Stimulated activated CD4-positive, alpha-beta T cell treated with anti-CD3 and anti-CD28 coated beads, Interleukin-1b, Interleukin-23, amount 100 ng/mL, for 1 hour (primary cell): ENCODE measurements at places on chromosomes 3 and 15.

DNA sequence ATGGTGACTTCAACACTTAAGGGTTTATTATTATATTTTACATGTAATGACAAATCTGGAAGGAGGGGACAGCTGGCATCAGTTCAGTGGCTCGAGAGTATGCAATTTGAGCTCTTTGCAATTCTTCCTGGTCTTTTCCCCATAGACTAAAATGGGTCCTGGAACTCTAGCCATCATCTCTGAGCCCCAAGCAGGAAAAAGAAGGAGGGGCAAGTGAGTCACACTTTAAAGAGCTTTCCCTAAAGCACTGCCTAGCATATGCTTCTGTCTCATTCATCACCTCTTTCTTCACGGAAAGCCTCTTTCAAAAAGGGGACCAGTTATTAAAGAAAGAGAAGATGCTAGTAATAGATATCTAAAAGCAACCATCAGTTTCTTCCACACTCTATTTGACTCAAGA lies 466.3 kb downstream of the ZIC1 start:
- no peak for DNase-seq

DNA sequence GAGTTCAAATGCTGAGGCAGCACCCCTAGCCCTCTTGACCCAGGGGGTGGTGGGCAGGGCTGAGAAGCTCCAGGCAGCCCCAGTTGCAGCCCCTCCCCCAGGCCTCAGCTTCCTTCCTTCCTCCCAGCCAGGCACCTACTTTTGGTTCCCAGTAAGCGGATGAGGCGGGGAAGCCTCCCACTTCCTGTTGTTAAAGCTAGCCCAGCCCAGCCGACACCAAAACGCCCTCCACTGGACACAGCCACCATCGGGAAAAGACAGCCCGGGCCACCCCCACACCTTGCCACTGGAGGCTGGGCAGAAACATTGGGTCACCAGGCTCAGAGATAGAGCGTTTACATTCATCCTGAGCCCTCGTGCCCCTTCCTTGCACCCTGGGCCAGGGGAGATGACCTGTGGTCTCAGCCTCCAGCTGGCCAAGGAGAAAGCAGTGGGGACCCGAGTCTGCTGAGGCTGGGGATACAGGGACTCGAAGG lies 3.5 kb downstream of the DUSP7 start:
- peak; percentile 19 for DNase-seq

GRCh38 chr3:53730576-53730975 lies 115.6 kb downstream of the CHDH start:
- no peak for DNase-seq

GRCh38 chr3:184362668-184363546 lies 1.4 kb downstream of the POLR2H start:
- DNase-seq: peak; percentile 79

- DNase-seq: no peak
Observed at GRCh38 chr3:119937229-119937628, 155.3 kb downstream of the NR1I2 start.

- DNase-seq: no peak
Observed at GRCh38 chr3:98917608-98918007, 16.1 kb upstream of the DCBLD2 start.

GRCh38 chr3:12707449-12707848 lies 43.5 kb upstream of the RAF1 start:
- no peak for DNase-seq

DNA sequence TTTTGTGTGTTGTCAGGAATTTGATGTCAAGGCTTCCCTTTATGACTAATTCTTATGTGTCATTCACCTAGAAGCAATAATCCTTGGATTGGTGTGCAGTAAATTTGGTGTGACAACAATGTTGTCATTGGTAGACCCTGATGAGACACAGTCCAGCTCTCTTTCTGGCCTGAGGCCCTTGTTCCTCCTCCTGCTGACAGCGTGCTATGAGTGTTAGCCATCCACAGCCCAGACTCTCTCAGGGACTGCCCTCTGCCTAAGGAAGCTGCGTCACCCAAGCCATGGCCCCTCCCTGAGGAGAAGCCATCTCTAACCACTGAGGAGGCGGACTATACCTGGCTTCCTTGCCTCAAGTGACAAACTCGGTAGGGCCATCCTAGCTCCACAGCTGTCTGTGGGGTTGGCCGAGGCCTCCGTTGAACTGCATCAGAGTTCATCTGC lies 13.3 kb upstream of the TM4SF1 start:
- DNase-seq: no peak

DNA sequence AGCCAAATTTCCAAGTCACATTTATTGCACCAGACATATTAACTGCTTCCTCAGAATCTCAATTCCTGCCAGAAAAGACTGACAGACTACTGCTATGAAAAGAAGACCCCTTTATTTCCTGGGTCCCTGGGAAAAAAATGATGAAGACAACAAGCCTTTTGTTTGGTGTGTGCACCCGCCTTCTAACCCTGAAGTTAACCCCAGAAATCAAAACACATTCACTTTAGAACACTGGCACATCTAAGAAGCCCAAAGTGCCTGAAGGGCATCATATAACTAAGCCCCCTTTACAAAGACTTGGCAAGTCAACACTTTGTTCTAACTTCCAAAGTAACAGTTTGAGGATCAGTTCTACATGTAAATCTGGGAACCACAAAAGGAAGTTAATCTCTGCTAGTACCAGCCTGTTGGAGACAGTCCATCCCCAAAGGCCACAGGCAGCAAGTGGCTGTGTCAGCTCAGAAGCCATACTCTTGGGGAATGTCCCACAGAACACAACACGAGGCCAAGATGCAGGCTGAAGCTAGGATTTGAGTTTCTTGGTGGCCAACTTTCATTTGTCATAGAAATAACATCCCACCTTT lies 16.3 kb upstream of the ATP1B3 start:
- no peak for DNase-seq

- DNase-seq: no peak
Observed at GRCh38 chr3:180085122-180085710, 48.5 kb upstream of the PEX5L start.

DNA sequence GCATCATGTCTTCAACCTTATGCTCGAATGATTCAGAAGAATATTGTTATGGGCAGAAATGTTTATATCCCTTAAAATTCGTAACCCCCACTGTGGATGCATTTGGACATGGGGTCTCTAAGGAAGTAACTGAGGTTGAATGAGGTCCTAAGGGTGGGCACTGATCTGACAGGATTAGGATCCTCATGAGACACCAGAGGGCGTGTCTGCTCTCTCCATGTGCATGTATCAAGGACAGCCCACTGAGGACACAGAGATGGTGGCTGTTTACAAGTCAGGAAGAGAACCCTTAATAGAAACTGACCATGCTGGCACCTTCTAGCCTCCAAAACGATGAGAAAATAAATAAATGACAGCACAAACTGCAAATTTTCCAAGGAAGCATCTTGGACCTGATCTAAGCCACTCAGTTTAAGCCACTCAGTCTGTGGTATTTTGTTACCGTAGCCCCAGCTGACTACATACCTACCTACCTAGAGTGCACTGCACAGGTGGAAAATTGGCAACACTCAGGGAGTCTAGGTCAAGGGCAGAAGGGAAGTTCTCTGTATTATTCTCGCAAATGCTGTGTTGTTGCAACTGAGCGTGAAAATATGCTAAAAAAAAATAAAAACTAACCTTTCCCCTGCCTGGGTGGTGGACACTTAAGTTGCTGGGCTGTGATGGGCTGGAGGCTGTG lies 126.6 kb downstream of the TJP1 start:
- no peak for DNase-seq

- no peak for DNase-seq
Observed at GRCh38 chr15:75367006-75367405, 1.4 kb downstream of the MAN2C1 start.

DNA sequence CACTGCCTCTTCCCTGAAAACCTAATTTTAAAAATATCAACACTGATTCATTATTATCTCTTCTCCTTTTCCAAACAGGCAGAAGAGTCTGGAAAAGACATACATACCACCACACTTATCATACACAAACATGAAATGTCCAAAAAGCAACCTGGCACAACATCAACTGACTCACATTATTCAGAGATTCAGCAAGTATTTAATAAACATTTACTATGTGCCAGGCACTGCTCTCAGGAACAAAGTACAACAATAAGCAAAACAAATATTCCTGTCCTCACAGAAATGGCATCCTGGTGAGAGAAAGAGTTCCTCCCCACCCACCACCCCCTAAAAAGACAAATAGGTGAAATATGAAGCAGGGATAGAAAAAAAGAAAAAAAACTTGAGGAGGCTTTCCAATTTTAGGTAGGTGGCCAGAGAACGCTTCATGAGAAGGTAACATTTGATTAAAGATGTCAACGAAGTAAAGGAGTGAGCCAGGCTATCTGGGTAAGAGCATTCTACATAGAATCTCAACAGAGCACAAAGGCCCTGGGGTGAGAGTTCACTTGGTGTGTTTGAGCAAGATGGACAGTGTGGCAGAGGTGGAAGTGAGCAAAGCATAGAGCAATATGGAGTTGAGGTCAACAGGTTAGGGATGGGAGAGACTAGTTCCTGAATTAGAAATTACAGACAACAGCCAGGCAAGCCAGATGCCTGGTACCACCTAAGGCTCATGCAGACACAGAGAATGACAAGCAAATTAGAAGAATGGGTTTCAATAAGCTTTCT lies 141.7 kb downstream of the OSBPL10 start:
- DNase-seq: no peak

DNA sequence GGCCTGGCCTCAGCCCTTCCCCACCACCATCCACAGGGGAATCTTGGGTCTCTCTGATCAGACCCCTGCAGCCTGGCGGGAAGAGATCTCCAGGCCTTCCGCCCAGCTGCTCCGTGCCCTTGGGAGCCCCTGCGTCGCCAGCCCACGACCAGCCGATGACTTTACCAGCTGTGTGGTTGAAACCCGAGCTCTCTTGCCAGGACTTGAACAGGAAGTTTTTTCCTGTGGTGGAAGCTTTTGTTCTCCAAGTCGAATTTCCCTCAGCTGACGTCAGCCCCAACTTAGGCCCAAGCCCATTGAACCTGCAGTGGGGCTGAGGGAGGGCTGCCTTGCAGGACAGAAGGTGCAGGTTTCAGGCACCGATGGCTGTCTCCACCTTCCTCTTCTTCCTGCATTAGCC lies 51.7 kb upstream of the SMAD3 start:
- DNase-seq: no peak

- no peak for DNase-seq
Observed at GRCh38 chr3:48275287-48276027, 34.6 kb downstream of the ZNF589 start.

DNA sequence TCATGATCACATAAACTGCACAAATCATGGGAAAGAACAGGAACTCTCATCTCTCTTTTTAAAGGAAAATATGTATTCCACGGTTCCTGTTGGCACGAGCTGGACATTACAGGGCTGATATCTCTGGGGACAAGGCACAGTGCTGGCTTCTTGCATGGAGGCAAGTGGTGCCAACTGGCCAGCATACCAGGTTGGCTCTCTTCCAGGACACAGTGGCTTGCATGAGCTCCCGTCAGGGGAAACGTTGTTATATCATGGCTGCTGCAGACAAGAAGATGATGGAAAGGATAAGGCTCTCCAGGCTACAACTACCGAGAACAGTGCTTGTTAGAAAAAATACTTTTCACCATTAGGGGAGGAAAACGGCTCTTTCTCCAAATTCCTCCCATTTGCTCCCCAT lies 283.9 kb downstream of the RORA start:
- no peak for DNase-seq

- no peak for DNase-seq
Observed at GRCh38 chr3:62414786-62415185, 41.4 kb upstream of the FEZF2 start.

- no peak for DNase-seq
Observed at GRCh38 chr3:159001711-159002110, 199.9 kb downstream of the MFSD1 start.

- no peak for DNase-seq
Observed at GRCh38 chr15:80504931-80505330, 100.7 kb downstream of the ARNT2 start.

DNA sequence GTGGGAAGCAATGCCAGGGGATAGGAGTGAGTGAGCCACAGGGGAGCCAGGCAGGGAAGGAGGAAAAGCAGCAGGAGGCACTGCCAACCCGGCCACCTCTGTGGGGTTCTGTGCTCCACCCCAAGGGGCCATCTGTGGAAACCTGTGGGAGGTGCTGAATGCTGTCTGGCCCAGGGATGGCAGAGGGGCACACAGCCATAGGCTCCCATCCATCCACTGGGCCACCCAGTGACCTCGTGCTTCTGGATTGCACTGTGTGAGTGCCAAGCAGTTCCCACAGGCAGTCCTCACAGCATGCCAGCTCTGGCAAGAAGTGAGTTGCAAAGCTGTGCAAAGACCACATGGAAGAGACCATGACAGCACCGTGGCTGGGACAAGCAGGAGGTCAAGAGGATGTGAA lies 27.5 kb downstream of the DNAJB8 start:
- DNase-seq: no peak

GRCh38 chr3:95177096-95177495 lies 1114.2 kb downstream of the NSUN3 start:
- no peak for DNase-seq

DNA sequence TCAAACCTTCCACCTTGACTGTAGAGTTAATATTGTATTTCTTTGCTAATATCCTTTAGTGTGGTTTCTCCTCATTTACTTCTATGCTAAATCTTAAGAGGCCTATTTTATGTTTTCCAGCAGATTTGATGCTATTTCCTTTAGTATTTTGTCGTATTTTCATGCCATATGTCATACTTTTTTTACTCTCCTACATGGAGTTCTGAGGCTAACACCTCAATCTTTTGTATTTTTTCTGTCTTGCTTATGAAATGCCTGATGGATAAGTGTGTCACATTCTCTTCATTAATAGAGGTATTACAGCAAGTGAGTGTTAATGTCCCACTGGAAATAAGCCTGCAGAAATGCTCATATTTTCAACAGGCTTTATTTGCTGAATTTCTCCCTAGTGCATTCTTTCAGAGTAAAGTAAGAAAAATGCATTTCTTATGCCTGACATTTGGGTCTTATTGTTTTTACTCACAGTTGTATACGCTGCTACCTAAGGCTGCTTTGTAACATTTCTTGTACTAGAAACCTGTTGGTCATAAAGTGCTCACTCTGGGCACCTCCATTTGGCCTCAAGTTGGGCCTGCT lies 63.2 kb downstream of the DIPK2A start:
- DNase-seq: no peak

- no peak for DNase-seq
Observed at GRCh38 chr15:87493803-87494202, 762.7 kb downstream of the NTRK3 start.

DNA sequence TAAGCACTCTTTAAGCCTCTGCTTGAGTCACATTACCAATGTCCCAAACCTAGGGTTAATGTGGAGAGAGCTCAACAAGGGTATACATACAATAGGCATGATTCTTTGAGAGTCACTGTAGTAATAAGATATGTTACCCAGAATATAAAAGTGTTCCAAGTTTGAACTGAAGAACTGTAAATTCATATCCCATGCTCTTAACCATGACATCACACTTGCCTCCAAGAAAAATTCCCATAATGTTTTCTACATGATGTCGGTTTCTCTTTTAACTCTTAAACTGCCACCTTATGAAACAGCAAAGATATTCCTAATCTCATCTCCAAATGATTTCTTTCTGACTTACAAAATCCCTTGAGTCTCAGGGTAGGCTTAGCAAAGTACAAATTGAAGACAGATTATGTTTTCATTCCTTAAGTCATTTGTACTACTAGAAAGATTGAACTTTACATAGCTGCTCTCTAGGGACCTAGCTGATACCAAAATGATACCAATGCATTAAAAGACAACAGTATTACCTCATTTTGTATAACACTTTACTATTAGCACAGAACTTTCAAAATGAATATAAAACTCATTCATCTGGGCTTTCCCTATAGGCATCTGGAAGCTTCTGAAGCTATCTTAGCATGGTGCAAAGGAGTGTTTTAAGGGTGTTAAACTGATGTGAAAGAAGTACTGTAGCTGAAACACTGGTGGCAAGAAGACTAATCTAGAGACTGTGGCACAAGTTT lies 127.1 kb downstream of the KCNMB2 start:
- DNase-seq: no peak
